ENCODE measurements at places on chromosomes 2 and 18.

DNA sequence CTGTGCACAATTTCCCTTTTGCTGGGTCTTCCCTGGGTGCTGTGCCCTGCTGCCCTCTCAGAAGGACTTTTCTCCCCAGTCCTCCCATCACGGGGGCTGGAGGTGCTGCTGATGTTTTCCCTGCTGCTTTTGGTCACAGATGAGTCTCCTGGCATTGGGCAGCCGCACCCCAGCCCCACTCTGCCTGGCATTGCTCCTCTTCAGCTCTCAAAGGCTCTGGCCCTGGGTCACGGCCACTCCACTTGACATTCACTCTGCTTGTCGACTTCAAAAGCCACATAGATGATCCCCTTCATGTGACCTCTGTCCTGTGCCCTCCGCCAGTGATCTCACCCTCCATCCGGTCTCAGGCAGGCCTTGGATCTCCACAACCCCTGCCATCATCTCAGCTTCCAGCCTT is 43.6 kb upstream of the IL1RL1 start:
- DNase-seq, result no peak

- DNase-seq, result no peak
These were observed 273.2 kb downstream of the BCL2 start for GRCh38 chr18:63046375-63046774.

- DNase-seq, result no peak
These were observed 41.0 kb downstream of the PTPRM start for GRCh38 chr18:7608174-7608550.

GRCh38 chr2:189595417-189595816 is 14.8 kb upstream of the SLC40A1 start:
- DNase-seq, result no peak

GRCh38 chr18:63970809-63971205 is 926 bp downstream of the SERPINB8 start:
- peak; percentile 69 for DNase-seq

GRCh38 chr2:36965206-36965605 is 1.1 kb downstream of the STRN start:
- no peak for DNase-seq

DNA sequence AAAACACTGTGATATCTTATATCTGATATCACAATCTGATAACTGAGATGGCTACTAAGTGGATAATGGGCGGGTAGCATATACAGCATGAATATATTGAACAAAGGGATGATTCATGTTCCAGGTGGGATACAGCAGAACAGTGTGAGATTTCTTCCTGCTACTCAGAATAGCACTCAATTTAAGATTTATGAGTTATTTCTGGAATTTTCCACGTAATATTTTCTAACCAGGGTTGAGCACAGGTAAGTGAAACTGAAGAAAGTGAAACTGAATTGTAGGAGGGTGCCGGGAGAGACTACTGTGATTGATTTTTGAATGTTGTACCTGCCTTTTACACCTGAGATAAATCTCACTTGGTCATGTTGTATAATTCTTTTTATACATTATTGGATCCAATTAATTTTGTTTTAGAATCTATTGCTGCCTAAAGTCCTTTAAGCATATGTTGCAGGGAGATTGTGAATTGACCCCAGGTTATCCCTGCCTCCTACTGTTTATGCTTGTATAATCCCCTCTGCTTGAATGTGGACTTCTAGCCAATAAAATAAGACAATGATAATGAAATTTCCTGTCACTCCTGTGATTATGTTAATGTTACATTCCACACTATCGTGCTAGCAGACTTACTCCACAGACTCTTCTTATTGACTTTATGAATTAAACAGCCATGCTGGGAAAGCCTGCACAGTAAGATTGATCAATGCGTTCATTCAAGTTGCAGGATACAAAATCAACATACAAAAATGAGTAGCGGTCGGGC is 67.6 kb upstream of the RBBP8 start:
- DNase-seq, result no peak

GRCh38 chr2:230868161-230868946 is 3.6 kb downstream of the ITM2C start:
- peak; percentile 24 for DNase-seq

DNA sequence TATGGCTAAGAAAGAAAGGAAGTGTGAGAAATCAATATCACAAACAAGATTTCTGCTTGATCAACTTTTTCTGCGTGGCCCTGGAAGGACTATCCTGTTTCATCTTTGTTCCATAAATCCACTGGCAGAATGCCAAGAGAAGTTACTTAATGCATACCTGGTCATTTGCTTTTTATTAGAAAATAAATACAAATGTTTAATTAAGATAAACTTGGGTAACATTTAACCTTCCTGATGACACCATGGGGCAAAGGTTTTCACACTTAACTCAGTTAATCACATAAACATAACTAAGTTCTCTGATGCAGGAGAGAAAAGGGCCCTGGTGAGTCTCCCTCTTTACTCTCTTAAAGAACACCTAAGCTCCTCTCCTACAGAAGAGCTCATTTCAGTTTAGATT is 203.3 kb downstream of the AFF3 start:
- DNase-seq, result no peak

GRCh38 chr2:84906900-84907714 is 1.7 kb downstream of the TMSB10 start:
- peak; percentile 80 for DNase-seq

- no peak for DNase-seq
These were observed 148.6 kb downstream of the COPS8 start for GRCh38 chr2:237234268-237234667.

DNA sequence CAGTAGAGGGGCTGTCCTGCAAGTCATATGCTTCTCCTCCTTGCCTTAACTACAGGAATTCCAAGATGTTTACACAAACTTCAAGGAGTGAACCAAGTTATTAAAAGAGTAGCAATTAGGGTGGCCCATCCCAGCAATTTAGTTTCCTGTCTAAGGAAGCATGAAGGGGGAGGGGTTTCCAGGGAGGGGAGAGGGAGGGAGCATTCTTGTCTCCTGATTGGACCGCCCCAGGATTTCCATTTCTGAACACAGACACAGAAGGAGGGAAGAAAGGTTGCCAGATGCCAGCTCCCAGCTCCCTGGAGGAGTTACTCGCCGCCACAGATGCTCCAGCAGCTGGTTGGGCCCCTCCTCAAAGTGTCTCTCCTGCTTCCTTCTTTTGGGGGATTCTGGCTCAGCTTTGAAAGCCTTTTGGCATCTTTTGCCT is 107.6 kb downstream of the TRIB2 start:
- peak; percentile 37 for DNase-seq

DNA sequence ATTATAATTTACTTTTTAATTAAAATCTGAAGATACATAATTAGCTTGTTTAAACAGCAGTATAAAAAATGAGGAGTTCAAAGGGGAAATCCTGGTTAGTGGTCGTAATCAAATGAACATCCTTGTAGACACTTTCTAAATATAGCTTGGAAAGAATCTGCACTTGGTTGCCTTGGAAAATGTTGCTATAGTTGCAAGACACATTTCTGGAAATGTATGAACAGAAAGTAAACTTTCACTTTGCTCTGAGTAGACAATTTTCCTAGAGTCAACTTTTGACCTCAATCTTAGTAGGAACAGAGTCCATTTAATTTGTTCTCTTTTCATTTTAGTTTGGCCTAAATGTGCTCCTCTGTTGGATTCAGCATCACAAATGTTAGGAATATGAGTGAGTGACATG is 38.3 kb downstream of the GCA start:
- peak; percentile 54 for DNase-seq

- no peak for DNase-seq
These were observed 67.9 kb downstream of the TGOLN2 start for GRCh38 chr2:85259879-85260278.

DNA sequence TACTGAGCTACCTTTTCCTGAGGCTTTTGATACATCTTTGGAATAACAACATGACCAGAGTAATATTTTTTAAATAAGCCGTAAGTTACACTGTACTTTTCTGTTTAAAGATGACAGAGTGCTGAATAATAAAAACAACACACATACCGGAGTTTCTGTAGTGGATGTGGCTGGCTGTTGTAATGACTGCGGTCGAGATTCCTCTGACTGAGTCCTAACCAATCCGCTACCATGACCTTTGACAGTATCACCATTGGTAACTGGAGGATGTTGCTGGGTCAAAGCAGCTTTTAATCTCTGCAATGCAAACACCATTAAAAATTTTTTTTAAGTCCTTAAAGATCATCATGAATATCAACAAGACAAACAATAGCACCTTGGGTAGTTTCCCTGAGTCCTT is 70.7 kb downstream of the ATF2 start:
- peak; percentile 82 for DNase-seq

DNA sequence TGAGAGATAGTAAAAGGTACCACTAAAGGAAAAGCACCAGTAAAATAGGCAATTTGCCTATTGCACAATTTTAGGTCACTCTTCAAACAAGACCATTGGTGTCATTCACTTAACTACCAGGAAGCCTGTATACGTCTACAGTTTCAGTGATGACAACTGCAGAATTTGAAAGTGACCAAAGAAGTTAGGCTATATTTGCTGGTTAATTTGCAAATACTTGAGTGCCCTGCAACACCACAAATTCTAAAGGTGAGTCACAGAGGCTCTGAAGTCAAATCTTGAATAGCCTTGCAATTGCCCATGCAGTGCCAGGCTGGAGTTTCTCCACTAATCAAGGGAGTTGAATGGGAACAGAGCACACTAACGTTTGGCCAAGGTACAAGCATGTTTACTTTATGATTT is 128.7 kb upstream of the CCDC68 start:
- peak; percentile 66 for DNase-seq

GRCh38 chr2:212359425-212360067 is 179.1 kb downstream of the ERBB4 start:
- DNase-seq, result no peak

- DNase-seq, result no peak
These were observed 147.9 kb downstream of the MYCN start for GRCh38 chr2:16088035-16088801.

DNA sequence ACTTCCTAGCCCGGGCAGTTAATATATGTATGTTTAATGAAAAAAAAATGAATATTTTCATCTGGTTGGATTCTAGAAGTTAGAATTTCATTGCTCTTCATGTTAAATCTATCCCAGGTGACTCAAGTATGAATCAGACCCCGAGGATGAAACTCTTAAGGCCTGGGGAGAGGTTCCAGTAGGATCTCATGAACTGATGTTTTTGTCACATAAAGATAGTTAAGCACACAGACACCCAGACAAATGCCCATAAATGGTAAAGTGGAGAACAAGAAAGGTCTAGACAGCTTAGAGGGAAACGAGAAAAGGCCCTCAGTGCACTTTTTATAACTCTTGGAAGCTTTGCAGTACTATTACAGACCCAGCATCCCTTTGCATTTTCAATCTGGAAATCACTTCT is 114.1 kb downstream of the RIF1 start:
- DNase-seq, result no peak

- no peak for DNase-seq
These were observed 10.6 kb downstream of the PDE1A start for GRCh38 chr2:182416191-182416590.

DNA sequence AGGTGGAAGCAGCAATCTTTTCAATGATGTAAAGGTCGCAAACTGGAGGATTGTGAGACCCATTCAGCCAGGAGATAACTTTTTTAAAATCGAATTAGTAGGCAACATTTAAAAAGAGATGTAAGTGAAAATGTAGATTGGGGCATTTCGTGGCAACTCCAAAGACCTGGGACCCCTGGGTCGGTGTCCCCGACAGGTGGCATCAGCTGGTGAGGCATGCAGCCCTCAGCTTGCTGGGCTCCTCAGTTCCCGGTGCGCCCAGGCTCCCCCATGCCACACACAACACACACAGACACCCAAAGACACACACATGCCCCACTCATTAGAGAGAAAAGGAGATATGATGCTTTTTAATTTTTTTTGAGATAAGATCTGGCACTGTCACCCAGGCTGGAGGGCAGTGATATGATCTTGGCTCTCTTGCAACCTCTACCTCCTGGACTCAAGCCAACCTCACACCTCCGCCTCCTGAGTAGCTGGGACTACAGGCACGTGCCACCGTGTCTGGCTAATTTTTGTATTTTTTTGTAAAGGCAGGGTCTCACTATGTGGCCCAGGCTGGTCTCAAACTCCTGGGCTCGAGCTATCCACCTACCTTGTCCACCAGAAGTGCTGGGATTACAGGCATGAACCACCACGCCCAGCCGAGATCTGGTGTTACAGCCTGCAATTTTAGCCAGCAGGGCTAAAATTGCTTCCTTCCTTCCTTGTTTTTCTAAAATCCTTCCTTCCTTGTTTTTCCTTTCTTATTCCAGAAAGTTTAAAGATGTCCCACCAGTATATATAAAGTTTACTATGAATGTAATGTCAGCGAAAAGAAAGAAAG is 122.6 kb upstream of the EPAS1 start:
- no peak for DNase-seq

- no peak for DNase-seq
These were observed 90.1 kb downstream of the CAPN13 start for GRCh38 chr2:30717081-30717650.

DNA sequence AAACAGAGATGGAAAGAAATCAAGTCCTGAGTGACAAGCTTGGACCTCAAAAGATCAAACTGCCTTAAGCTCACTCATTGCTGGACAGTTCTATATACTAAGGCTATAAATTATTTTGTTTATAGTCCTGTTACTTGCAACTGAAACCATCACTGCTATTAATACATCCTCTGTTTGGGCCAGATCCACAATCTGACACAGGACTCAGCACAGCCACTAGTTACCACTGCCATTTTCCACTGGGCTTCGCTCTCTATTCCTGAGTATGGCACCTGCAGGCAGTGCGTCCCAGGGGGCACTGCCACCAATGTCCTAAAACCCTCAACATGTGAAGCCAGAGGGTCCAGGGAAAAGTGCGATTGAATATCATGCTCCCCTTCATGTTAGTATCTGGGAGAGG is 52.3 kb downstream of the CYP26B1 start:
- DNase-seq, result no peak

All from astrocyte of the hippocampus (primary cell).